ENCODE measurements at places on chromosomes 3 and 15.

DNA sequence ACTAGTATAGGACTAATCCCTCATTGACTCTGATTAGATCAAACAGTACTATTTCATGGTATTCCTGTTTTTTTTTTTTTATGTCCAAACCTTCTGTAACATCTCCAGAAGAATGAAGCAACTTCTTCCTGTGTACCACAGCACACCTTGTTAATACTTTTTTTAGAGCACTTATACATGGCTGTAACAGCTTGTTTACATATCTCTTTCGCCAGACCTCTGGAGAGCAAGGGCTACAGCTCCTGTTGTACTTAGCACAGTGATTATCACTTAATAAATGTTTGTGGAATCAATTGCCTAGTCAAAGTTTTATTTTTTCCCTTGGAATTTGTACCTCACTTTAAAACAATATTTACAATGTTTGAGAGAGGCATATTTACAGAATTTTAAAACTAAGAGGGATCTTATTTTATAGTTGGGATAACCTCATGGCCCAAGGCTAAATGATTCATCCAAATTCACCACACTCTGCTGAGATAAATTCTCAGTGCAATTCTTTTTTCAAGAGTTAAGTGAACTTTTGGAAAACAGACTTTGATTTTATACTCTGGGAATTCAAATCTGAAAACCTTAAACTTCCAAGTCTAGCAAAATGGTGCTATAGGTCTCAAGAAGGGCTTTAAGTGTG is 9.2 kb upstream of the GATM start:
- DNase-seq = no peak

GRCh38 chr15:58980351-58980939 is 7.0 kb upstream of the RNF111 start:
- peak; percentile 32 for DNase-seq

GRCh38 chr15:39099524-39099923 is 481.4 kb upstream of the THBS1 start:
- DNase-seq = no peak

DNA sequence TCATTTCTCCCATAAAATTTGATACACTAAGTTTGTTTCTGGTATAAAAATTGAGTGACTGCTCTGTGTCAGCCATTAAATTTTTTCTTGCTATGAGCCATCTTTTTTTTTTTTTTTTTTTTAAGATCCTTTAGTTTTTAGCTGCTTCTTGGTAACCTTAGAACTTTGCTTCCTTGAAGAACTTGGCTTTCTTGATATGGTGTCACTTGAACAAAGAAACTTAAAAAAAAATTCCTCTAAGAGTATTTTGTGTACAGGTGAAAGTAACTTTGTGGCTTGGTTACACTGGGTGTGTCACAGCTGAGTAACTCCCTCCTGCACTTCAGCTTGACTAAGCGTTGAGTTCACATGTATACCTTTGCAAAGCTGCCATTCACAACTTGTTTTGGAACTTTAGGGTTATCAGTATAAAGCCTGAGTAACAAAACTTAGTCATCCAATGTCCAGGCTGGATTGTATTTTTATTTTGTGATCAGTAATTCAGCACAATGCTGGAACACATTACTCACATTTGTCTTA is 6.5 kb downstream of the CHD2 start:
- peak; percentile 73 for DNase-seq

DNA sequence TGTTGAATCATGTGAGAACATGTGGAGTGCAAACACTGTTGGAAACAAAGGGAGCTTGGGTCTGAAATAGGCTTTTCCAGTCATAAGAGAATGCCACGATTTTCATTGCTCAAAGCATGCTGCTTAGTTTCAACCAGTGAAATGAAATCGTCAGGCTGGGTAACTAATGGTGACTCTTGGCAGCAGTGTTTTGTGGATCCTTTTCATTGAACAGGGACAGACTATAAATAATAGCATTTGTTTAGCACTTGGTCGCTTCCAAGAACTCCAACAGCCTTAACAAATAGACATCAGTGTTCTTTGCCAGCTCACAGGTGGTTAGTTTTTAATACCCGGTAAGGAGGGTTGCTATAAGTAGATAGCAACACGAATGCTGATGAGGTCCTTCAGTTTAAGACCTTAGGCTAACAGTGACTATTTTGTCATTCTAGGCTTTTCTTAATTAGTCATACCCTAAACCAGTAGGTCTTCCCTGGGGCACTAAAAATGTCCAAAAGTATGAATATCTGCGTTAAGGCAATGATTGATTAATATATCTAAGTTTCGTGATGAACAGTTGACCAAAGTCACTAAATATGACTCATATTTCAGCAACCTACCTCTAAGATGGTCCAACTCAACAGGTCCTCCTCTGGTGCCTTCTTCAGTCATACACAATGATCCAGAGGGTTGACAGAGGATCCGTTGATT is 15.8 kb downstream of the TP63 start:
- DNase-seq = no peak

- DNase-seq = no peak
These were observed 29.0 kb upstream of the FURIN start for GRCh38 chr15:90839187-90840071.

DNA sequence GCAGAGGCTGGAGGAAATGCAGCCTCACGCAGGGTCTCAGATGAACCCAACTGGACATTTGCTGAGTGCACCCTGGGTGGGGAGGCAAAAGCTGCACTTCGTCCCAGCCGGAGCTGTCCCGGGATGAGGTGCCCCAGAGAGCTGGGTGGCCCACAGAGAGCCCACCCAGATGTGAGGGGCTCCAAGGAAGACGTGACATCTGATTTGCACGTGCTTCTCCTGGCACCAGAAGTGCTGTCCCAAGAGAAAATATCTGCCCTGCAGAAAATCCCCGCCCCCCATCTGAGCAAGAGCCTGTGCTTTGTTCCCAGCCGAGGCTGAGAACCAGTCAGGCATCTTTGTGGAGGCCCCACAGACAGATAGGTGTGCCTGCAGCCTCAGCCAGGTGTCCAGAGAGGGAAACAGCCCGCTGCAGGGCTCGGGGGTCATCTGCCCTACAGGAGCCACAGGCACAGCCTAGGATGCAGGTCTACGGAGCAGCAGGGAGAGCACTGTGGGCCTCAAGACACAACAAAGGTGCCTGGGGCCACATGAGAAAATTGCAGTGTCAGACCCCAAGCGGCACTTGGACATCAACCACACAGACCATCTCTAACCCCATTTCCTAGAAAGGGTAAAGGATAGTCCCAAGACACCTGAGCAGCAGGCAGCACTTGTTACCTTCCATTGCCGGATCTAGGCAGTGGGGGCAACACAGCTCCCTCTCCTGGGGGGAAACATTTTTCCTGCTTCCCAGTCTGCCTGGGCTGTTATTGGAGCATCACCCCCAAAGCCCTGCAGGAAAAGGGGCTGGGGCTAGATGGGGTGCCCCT is 5.8 kb downstream of the TMIE start:
- DNase-seq = no peak

DNA sequence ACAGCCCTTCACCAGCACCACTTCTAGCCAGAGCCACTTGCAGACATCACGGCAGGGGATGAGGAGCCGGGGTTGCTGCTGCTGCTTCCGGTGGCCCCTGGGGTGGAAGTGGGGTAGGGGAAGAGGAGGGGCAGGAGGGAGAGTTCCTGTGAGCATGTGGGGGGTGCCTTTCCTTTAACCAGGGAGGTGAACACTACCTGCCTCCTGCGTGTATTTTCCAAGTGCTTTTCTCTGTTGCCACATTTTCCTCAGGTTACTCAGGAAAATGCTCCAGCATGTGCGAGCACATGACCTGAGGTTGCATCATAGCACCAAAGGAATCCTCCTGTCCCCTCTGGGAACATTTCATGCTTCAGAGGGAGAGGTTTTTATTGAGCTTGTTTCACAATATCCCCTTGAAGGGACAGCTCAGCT is 12.2 kb upstream of the SACM1L start:
- DNase-seq = no peak
